ENCODE measurements at places on chromosomes 13 and 19. TPM values are rescaled to one million over a fixed set of nuclear protein-coding genes. Genes with fewer than 3 reads are reported as not detected.

GRCh38 chr13:91141543-91142061 is 205.9 kb upstream of the MIR17HG start:
- DNase-seq: no peak

- no peak for DNase-seq
These were observed 402.9 kb downstream of the HS6ST3 start for GRCh38 chr13:96492766-96493165.

- no peak for DNase-seq
These were observed 6.6 kb upstream of the DACH1 start for GRCh38 chr13:71873418-71874247.

DNA sequence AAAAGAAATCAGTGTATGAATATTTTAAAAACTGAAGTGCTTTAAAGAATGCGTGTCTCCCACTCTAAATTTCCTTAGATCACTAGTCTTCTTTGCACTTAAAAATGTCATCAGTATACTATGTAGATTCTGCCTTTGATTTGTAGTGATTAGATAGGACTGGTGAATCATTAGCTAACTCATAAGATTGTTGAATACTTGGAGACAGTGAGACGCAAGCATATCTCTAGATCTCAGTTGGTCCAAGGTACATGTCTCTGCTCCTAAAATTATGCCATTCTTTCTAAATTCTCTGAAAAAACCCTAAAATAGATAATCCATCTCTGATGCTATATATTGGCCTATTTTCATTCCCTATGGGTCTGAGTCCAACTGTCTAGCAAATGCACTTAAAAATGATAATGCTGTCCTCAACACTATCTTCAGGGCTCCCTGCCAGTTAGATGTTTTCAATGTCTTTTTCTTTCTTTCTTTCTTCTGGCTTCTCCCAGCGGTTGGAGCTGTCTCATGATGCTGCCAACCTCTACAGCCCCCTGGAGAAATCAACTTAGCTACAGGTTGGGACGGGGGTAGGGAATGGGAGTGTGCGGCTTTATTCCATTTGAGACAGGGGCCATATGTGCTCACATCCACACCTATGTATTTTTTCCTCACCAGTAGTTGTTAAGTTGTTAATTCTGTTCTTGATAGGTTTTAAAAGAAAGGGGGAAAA is 301.0 kb downstream of the NDFIP2 start:
- DNase-seq: no peak

DNA sequence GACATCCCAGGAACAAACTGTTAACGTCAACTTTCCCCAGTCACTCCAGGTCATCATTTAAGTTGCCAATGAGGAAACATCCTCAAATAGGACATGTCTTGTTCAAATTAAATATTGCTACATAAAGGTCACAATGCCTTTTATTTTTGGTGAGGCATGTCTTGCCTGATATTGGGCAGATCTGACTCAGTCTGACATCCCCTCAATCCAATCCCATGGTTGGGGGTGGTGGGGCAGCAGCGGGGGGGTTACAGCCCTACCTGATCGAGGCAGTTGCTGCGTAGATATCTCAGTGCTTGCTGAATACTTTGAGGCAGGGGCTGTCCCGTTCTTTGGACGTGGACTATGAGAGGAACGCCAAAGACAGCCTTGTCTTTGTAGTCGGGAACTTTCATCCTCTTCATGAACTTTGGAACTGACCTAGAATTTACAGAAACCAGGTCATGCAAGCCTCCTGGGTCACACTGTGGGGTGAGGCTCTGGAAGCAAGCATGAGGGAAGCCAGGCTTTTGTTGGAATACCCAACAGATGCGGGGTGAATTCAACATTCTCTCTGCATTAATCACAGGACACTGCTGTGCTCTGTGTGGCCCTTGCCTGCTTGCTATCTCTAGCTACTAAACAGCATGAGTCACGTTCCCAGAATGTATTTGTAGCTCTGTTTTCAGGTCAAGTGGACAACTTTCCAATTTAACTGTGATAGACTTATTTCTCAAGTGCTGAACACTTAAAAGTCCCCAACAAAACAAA is 109.8 kb downstream of the KL start:
- no peak for DNase-seq

- DNase-seq: no peak
These were observed 127.1 kb downstream of the PDS5B start for GRCh38 chr13:32713397-32713796.

DNA sequence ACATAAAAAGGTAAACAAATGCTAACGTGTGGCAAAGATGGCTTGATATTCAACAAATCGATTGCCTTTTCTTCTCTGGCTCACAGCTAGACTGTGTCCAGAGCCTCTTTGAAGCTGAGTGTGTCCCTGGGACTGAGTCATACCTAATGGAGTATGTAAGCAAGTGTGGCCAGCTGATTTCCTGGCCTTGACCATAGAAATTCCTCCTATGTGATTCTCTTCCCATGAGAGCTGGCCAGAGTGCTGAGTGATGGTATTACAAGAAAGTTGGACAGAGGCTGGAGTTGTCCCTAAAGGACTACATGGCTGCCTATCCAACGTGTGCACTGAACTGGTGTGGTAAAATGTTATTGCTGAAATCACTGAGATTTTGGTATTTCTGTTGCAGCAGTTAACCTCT is 320.1 kb upstream of the SLC10A2 start:
- no peak for DNase-seq

DNA sequence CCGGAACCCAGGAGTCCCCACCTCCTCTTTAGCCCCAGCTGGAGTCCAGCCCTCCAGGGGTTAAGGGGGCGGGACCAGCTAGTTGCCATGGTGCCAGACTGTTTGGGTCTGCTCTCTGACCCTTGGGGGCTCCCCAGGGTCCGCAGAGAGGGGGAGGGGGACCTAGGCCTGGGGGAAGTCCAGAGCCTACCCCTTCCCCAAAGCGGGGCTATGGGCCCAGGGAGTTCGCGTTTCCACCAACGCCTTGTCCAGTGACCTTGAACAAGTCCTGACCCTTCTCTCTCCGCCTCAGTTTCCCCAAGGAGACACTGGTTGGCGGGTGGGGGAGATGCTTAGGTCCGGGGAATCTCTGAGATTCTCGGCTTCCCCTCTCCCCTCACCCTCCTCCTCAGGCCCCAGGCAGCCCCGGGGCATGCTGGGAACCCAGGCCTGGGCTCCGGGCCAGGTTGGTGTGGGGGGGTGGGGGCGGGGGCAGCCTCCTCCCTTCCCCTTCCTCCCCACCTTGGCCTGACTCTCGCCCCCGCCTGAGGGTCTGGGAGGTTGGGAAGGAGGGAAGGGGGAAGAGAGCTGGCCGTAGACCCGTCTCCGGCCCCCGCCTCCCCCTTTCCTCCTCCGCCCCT is 2.6 kb upstream of the SPACA6 start:
- no peak for DNase-seq

GRCh38 chr19:47663911-47664771 is 49.1 kb upstream of the EHD2 start:
- DNase-seq: no peak

- DNase-seq: no peak
These were observed 1433.0 kb downstream of the UQCRFS1 start for GRCh38 chr19:27779954-27780353.

- DNase-seq: no peak
These were observed 548 bp upstream of the P2RY11 start for GRCh38 chr19:10110972-10111317.

GRCh38 chr13:41054212-41054877 is 7.0 kb upstream of the WBP4 start:
- no peak for DNase-seq

- DNase-seq: no peak
These were observed 268.2 kb upstream of the MAB21L1 start for GRCh38 chr13:35744566-35745178.

DNA sequence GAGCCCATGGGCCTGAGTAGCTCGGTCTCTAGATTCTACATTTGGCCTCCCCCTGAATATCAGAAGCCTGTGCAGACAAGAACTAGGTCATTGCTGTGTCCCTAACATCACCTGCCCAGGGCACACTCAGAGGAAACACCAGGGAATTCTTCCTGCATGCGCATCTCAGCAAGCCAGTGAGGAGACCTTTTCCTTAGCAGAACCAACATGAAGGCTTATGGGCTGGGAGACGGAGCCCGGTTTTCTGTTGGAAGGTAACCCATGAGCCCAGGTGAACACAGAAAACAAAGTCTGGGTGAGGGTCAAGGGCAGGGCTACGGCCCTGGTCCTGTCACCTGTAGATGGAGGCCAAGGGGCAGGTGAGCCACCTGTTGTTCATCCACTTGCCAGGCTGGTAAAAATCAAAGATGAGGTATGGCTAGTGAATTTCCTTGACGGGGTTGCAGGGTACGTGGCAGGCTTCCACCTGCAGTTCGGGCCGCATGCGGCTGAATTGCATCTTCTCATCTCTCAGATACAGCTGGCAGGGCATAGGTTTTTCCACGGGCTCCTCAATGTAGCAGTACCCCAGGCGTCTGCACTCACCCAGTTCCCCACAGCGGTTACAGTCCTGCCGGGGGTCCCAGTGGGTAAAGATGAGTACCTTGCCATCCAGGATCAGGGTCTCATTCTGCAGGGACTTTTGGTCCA is 3.6 kb upstream of the FAM187B start:
- no peak for DNase-seq

- DNase-seq: no peak
These were observed 60.0 kb upstream of the GPR183 start for GRCh38 chr13:99367106-99367616.

- no peak for DNase-seq
These were observed 116.6 kb downstream of the KL start for GRCh38 chr13:33132644-33133440.

GRCh38 chr19:47094557-47095475 is 18.8 kb downstream of the ZC3H4 start:
- no peak for DNase-seq

Gene IFI30
- polyA plus RNA-seq: 0.11 TPM

Gene ZNF547
- 4.2 TPM for polyA plus RNA-seq

Gene POU2F2
- polyA plus RNA-seq: 1.3 TPM

Gene ATP4A
- not detected for polyA plus RNA-seq

Gene ZNF57
- polyA plus RNA-seq: 2.5 TPM

Gene LGALS4
- polyA plus RNA-seq: 0.99 TPM

Gene ATF5
- 30.2 TPM for polyA plus RNA-seq

Gene MAST1
- 0.52 TPM for polyA plus RNA-seq

Gene TUBA3C
- polyA plus RNA-seq: not detected
